ENCODE measurements at places on chromosomes 11 and 22.

DNA sequence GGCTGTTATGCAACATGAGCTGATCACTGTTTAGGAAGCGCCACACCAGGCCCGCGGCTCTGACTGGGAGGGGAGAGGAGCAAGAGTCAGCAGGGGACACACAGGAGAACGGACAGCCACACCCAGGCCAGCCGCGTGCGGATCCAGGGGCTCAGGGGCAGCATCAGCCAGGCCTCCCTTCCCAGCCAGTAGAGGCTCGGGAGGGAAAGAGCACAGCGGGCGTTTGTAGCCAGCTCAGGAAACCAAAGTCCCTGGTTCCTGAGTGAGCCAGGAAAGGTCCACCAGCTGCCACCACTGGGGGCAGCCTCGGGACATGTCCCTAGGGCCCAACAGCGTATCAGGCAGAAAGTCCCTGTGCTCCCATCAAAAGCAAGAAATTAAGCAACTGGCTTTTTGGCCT, 71.8 kb upstream of the PITPNB start:
- no peak for DNase-seq

- DNase-seq = no peak
These were observed 8.8 kb upstream of the RPL3 start for GRCh38 chr22:39327995-39328754.

- DNase-seq = no peak
These were observed 181.5 kb downstream of the MAML2 start for GRCh38 chr11:96161307-96162089.

- DNase-seq = no peak
These were observed 700 bp upstream of the STX3 start for GRCh38 chr11:59754494-59754858.

- no peak for DNase-seq
These were observed 86.6 kb upstream of the CHRM4 start for GRCh38 chr11:46478196-46478595.

DNA sequence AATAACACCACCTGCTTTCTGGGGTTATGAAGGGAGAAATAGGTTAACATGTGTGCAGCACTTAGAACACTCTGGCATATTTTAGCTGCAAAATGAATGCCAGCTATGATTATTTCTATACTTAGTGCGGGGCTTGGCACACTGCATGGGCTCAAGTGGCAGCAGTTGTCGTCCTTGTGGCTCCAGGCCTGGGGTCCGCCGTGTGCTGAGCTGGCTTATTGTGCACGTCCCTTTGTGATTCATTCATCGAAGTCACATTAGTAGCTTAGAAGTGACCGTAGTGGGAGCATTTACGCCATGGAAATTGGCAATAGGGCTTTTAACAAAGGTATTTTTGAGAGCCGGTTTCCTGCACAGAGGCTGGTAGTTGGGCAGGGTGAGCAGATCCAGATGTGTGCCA, 4.2 kb downstream of the RASD2 start:
- no peak for DNase-seq

All from stimulated activated CD4-positive, alpha-beta T cell treated with anti-CD3 and anti-CD28 coated beads, Interleukin-1b, Interleukin-23, amount 100 ng/mL, for 1 hour (primary cell).